CD4-positive, alpha-beta T cell treated with Interleukin-4 for 1 hour (primary cell): ENCODE measurements at places on chromosomes 4 and X.

GRCh38 chr4:77927991-77928925 is 65.6 kb downstream of the MRPL1 start:
- DNase-seq = no peak

DNA sequence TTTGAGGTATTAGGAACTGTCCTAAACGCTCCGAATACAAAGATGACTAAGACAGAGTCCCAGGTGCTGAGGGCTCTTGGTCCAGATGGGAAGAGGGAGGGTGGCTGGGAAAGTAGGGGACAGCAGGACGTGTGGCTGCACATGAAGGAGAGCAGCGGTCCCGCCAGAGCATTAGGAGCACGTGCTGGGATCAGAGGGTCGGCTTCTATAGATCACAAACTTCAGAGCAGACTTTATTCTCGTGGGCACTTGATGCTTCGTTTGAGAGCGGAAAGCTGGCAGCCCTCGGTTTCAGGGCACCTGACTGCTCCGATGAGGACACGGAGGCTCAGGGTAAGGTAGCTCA is 26.1 kb downstream of the ZBTB49 start:
- DNase-seq = no peak

GRCh38 chr4:74431113-74431826 is 13.7 kb upstream of the AREG start:
- DNase-seq = no peak

GRCh38 chr4:110195561-110196205 is 2.7 kb downstream of the ELOVL6 start:
- peak; percentile 5 for DNase-seq

GRCh38 chrX:153959649-153960048 is 12.0 kb downstream of the HCFC1 start:
- no peak for DNase-seq

DNA sequence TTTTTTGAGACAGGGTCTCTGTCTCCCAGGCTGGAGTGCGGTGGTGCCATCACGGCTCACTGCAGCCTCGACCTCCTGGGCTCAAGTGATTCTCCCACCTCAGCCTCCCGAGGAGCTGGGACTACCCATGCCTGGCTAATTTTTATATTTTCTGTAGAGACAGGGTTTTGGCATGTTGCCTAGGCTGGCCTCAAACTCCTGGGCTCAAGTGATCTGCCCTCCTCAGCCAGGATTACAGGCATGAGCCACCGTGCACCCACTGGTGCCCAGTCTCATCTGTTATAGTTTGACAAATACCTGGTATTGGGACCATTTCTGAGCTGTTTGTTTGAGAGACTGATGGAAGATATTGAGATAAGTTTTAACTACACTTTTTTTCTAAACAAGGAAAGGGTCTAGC is 57.5 kb upstream of the SMIM10 start:
- no peak for DNase-seq
